Inflammatory macrophage treated with lipopolysaccharide for 1 hour (primary cell): ENCODE measurements at places on chromosomes 2 and 18.

DNA sequence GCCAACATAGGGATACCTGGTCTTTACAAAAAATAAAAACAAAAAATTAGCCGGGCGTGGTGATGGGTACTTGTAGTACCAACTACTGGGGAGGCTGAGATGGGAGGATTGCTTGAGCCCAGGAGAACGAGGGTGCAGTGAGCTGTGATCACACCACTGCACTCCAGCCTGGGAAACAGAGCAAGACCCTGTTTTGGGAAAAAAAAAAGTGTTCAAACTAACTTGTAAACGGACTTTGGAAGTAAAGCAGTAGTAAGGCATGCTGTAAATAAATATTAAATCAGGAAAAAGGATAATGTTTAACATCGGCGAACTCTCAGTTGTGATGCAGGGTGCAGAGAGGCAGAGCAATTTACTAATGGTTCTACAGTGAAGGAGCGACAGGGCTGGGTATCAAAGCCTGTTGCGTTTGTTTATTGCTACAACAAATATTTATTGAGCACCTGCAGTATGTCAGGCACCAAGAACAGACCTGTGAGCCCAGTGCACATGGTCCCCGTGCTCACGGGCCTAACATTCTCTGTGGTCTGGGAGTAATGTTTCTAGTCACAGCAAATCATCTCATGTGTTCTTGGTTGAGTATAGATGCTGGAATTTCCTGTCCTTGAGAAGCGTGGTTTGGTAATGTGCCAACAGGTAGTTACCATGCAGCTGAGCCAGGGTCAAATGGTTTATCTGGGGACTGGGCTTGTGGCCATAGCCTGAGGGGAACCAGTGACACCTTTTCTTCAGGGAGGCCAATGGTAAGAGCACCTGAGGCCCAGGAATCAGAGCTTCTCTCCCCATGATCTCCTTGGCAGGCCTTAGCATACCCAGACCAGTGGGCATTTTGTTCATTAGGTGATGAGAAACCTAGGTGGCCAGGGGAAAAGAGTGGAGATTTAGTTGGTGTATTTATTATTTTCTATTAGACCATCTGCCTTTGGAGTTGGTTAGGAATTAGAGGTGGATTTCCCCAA is 27.9 kb upstream of the GREB1 start:
- no peak for DNase-seq

- DNase-seq: no peak
Observed at GRCh38 chr18:69455125-69455524, 54.4 kb downstream of the DOK6 start.

DNA sequence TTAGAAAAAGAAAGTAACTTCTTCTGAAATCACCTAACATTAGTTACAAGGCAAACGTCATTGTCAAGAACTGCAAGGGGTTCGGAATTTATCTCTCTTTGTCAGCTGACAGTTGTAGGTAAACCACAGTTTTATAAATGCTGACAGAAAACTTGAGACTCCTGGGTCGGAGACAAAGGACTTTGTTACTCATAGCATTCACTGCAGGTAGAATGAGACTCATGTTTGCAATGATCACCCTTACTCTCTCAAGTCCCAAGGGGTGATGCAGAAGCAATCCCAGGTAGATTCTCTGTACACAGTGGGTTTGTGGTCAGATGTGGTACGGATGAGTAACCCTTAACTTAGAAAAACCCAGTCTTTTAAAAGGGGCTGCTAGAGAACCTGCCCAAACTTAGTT is 757.8 kb downstream of the TRIB2 start:
- no peak for DNase-seq

- no peak for DNase-seq
Observed at GRCh38 chr2:70534183-70534836, 19.3 kb downstream of the TGFA start.

DNA sequence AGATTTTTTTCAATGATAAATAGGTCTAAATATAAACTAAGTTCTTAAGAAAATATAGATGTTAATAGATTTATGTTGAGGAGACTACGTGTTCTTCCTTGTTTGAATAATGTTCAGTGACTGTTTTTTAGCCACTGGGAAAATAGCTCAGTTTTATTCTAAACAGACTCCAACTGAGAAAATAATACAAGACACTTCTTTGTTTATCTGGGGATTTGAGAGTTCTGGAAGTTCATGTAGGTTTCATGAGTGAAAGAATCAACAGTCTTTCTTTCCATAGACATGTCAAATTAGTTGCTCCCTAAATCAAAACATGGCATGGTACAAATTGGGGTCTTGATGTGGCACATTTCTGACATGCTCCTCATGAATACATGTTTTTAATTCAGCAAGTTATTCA is 177.7 kb downstream of the MREG start:
- no peak for DNase-seq

DNA sequence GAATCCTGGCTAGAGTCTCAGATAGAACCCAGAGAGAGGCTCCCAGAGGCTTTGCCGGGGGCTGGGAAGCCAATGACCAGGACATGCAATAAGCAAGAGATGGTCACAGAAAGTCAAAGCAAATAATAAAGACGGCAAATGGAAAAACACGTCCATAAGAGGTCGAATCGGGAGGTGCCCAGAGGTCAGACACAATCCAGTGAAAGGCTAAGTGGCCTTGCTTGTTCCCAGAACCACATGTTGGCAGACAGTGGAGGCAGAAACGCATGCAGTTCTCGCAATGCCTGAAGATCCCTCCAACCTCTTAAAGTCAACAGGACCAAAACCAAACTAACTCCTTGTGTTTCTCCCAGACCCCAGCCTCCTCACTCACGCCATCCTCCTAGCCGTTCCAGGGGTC is 3.0 kb downstream of the CYB5A start:
- no peak for DNase-seq
